ENCODE measurements at places on chromosomes 3 and 15. TPM values are rescaled to one million over a fixed set of nuclear protein-coding genes. Genes with fewer than 3 reads are reported as not detected.

DNA sequence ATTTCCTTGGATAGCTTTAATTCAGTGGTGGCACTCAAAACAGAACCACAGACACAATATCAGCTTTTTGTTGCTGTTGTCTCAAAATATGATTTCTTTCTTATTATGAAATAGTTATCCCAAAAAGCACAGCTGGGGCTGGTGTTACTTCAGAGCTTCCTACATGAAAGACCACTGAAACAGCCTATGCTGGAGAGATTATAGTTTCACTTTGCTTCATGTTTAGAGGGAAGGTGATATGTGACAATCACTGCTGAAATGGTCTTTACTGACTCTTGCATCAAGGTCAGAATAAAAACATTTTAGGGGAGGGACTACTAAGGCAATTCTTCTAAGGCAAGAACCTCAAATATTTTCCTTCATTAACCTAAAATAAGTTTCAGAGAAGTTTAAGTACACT is 190.7 kb downstream of the TNIK start:
- H3K27me3 ChIP-seq: no peaks in the 10 kb centered on the region
- no peak for DNase-seq
- no peak overlapping the region for H3K4me3 ChIP-seq
- no peak overlapping the region for H3K27ac ChIP-seq
- no peaks in the 10 kb centered on the region for H3K4me1 ChIP-seq

DNA sequence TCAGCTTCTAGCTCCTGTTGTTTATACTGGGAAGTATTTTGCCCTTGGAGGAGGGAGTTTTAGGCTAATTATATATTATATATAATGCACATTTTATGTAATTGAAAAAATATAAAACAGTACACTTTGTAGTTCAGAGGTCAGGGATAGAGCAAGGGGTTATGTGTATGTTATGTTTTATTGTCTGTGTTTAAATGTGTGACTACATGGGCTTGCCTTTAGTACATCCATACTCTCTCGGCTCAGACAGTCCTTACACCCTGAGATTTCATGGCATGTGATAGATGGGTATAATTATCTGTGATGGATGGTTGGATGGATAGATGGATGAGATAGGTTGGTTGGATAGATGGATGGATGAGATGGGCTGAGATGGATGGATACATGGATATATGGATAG is 17.4 kb upstream of the ST3GAL6 start:
- no peak for DNase-seq
- H3K4me3 ChIP-seq: no peak overlapping the region
- H3K4me1 ChIP-seq: no peaks in the 10 kb centered on the region
- peaks cover 5% of the 10 kb centered on the region for H3K27me3 ChIP-seq
- no peak overlapping the region for H3K27ac ChIP-seq

DNA sequence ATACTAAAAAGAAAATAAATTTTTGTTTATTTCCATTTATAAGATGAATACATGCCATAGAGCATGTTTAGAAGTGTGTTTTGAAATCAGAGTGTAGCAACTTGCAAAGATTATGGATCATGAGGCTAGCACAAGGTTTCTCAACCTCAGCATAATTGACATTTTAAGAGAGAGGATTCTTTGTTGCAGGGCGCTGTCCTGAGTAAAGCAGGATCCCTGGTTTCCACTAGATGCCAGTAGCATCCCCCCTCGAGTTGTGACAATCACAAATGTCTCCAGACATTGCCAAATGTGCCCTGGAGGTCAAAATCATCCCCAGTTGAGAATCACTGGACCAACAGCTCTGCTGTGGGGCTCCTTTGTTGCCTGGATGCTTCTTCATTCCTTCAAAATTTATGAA is 128.5 kb upstream of the RBMS3 start:
- no peaks in the 10 kb centered on the region for H3K27me3 ChIP-seq
- H3K4me3 ChIP-seq: no peak overlapping the region
- no peak for DNase-seq
- no peaks in the 10 kb centered on the region for H3K4me1 ChIP-seq
- no peak overlapping the region for H3K27ac ChIP-seq

- no peaks in the 10 kb centered on the region for H3K4me1 ChIP-seq
- H3K27me3 ChIP-seq: no peaks in the 10 kb centered on the region
- no peaks in the 10 kb centered on the region for H3K36me3 ChIP-seq
- no peak overlapping the region for H3K4me3 ChIP-seq
- no peak overlapping the region for H3K27ac ChIP-seq
Measured at GRCh38 chr3:75896265-75896664, 110.9 kb upstream of the ZNF717 start.

DNA sequence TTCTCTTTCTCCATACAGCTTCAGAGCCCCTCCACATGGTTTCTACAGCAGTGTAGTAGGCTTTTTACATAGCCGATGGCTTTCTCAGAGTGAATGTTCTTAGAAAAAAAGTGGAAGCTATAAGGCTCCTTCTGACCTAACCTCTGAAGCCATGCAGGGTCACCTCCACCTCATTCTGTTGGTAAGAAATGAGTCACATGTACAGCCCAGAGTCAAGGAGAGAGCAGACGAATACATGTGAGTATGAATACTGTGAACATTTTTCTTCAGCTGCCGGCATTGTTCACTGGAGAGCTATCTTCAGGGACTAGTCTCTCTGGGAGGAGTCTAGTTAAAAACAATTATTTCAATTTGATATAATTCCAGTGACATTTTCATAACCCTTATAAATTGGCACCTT is 68.2 kb upstream of the THRB start:
- no peak overlapping the region for H3K27ac ChIP-seq
- H3K27me3 ChIP-seq: no peaks in the 10 kb centered on the region
- no peaks in the 10 kb centered on the region for H3K4me1 ChIP-seq

- peaks cover 98% of the 10 kb centered on the region for H3K36me3 ChIP-seq
- no peak overlapping the region for H3K4me3 ChIP-seq
- H3K4me1 ChIP-seq: no peaks in the 10 kb centered on the region
- no peak for DNase-seq
- no peak overlapping the region for H3K27ac ChIP-seq
- no peaks in the 10 kb centered on the region for H3K27me3 ChIP-seq
Measured at GRCh38 chr3:58152225-58153015, 58.4 kb downstream of the DNASE1L3 start.

GRCh38 chr3:153331676-153332075 is 169.7 kb downstream of the RAP2B start:
- DNase-seq: no peak
- no peaks in the 10 kb centered on the region for H3K36me3 ChIP-seq
- H3K4me1 ChIP-seq: no peaks in the 10 kb centered on the region
- H3K4me3 ChIP-seq: no peak overlapping the region
- no peaks in the 10 kb centered on the region for H3K27me3 ChIP-seq

DNA sequence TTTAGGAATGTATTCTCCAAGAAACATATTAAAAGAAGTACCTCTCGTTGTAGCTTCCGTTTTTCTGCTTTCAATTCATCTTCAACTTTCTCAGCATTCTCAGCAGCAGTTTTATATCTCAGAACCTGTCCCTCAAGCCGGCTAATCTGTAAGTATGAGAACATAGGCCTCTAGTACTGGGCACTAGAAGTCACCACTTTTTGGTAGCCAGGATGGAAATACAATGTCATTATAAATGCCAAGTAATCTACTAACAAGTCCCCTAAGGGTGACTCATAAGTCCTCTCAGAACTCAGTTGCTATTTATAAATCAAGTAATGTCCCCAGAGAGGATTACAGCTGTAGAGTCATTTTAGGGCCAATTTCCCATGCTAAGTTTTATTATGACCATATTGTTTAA is 61.1 kb downstream of the MLH1 start:
- peaks cover 91% of the 10 kb centered on the region for H3K36me3 ChIP-seq
- no peaks in the 10 kb centered on the region for H3K27me3 ChIP-seq
- peaks cover 36% of the 10 kb centered on the region for H3K4me1 ChIP-seq

- DNase-seq: no peak
- H3K4me3 ChIP-seq: no peak overlapping the region
- H3K27ac ChIP-seq: no peak overlapping the region
- H3K4me1 ChIP-seq: no peaks in the 10 kb centered on the region
- H3K27me3 ChIP-seq: no peaks in the 10 kb centered on the region
- H3K36me3 ChIP-seq: no peaks in the 10 kb centered on the region
Measured at GRCh38 chr3:4809922-4810321, 169.3 kb upstream of the BHLHE40 start.

DNA sequence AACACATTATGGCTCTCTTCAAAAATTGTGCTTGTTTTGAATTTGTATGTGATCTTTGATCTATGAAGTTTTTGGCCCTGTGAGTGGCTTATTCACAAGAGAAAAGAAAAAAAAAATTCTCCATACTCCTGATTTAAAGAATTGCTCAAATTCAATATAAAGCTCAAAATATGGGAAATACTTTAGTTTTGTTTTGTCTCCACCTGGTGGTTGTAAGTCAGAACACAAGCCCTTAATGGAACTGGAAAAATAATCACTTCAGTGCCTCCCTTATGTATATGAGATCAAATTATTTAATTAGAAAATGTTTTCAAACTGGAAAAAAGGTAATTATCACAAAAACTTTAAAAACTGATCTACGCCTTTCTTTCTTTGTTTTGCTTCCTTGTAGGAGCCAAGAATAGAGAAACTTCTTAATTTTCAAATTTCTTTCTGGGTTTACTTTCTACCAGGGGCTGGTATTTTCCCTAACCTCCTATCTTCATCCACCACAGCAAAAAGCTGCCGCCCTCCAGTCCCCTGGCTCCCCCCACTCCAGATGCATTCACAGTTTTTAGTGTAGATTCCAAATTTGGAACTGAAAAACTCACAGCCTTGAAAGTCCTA is 50.6 kb downstream of the SERP1 start:
- no peaks in the 10 kb centered on the region for H3K36me3 ChIP-seq
- H3K4me3 ChIP-seq: no peak overlapping the region
- peaks cover 14% of the 10 kb centered on the region for H3K4me1 ChIP-seq
- no peak overlapping the region for H3K27ac ChIP-seq
- DNase-seq: peak; percentile 44
- no peaks in the 10 kb centered on the region for H3K27me3 ChIP-seq

GRCh38 chr3:58237941-58238681 is 519 bp downstream of the ABHD6 start:
- H3K27me3 ChIP-seq: no peaks in the 10 kb centered on the region
- H3K36me3 ChIP-seq: peaks cover 6% of the 10 kb centered on the region
- H3K4me1 ChIP-seq: peaks cover 12% of the 10 kb centered on the region
- peak; percentile 50 for DNase-seq
- no peak overlapping the region for H3K27ac ChIP-seq

- H3K4me3 ChIP-seq: no peak overlapping the region
- H3K36me3 ChIP-seq: no peaks in the 10 kb centered on the region
- peaks cover 22% of the 10 kb centered on the region for H3K4me1 ChIP-seq
- no peaks in the 10 kb centered on the region for H3K27me3 ChIP-seq
- peak; percentile 29 for DNase-seq
- no peak overlapping the region for H3K27ac ChIP-seq
Measured at GRCh38 chr15:40146037-40146436, 14.8 kb upstream of the BUB1B start.

GRCh38 chr15:55387027-55387426 is 21.1 kb downstream of the CCPG1 start:
- H3K4me3 ChIP-seq: no peak overlapping the region
- DNase-seq: no peak
- no peaks in the 10 kb centered on the region for H3K36me3 ChIP-seq

DNA sequence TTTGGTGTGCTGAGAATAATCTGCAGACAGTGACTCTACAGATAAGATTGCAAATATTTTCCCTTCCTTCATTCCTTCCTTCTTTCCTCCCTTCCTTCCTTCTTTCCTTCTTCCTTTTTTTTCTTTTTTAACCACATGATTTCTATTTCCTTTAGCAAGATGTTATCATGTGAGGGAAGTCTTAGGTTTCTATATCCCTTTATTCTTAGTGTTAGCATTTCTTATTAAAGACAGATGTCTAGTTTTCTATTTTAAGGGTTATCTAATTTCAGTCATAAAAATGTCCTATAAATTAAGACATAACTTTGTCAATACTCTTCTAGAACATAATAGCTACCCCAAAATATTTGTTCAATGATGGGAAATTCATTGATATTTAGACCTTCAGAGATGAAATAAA is 470.9 kb downstream of the LPP start:
- peak overlapping the region; percentile 53 for H3K27ac ChIP-seq
- peaks cover 57% of the 10 kb centered on the region for H3K4me1 ChIP-seq
- H3K27me3 ChIP-seq: no peaks in the 10 kb centered on the region

DNA sequence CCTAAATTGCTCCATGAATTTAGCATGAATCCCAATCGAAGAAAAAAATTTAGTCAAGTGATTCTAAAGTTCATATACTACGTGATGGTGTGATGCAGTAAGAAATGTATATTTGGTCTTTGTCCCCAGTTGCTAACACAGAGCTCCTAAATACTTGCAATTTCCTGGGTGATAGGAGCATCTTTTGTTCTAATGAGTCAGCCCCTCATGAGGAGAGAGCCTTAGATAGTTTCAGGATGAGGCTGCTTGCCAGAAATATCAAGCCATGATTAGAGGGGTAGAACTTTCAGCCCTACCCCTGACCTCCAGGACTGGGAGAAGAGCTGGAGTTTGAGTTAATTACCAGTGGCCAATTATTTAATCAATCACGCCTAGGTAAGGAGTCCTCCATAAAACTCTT is 170.2 kb downstream of the PDE8A start:
- H3K4me3 ChIP-seq: no peak overlapping the region
- no peaks in the 10 kb centered on the region for H3K27me3 ChIP-seq
- no peak for DNase-seq

DNA sequence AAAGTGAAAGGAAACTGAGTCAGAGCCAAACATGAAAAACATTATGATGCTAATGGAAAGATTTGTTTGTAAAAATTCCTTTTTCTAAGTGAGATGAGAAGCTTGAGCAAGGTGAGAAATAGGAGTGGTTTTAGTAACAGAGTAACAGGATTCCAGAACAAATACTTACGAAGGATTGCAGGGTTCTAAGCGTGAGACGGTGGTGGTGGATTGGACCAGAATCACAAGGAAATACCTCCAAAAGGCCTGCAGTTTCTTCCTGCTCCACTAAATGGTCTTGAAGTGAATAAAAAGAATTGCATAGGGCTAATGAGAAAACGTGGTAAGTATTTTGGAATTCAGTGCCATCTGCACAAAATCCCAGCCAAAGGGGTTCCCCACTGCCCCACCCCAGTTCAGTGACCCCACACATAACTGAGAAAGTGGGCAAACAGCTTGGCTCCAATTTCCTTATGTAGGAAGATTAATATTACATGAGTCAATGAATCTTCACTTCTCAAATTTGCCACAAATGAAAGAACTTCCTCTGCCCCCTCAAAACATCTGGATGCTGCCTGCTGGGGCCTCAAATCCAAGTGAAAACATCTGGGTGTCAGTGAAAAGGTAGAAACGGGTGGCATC is 283.8 kb upstream of the NR2F2 start:
- peak overlapping the region; percentile 7 for H3K27ac ChIP-seq
- no peaks in the 10 kb centered on the region for H3K36me3 ChIP-seq
- no peaks in the 10 kb centered on the region for H3K27me3 ChIP-seq
- DNase-seq: no peak
- H3K4me1 ChIP-seq: peaks cover 18% of the 10 kb centered on the region

PLSCR5 gene
- not detected for total RNA-seq

GOLGA6D gene
- total RNA-seq: not detected

TEX55 gene
- not detected for total RNA-seq

PLCB2 gene
- 61.9 TPM for total RNA-seq

SST gene
- total RNA-seq: not detected

REC114 gene
- not detected for total RNA-seq

GREM1 gene
- 12.8 TPM for total RNA-seq

SERPINI2 gene
- not detected for total RNA-seq

PATL2 gene
- total RNA-seq: 0.19 TPM

APBA2 gene
- 53.3 TPM for total RNA-seq

RLBP1 gene
- total RNA-seq: 0.16 TPM
